T47D (cell line): ENCODE measurements at places on chromosomes 3 and 15.

DNA sequence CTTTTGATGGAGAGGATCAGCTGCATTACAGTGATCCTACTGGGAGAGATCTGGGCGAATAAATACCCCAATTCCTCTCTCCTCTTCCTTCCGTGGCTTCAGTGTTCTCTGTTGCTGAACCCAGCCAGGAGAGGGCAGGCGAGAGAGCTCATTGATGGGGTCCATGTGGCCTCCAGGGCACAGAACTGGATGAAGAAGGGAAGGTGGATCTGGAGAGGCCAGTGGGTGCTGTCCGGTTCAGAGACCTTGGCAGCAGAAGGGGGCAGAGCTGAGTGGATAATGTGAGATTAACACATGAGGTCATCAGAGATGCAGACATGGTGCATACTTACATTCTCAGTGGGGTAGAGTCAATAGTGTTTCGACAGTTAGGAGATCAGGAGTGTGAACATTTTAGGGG lies 193.6 kb downstream of the CLSTN2 start:
- no peak for DNase-seq

DNA sequence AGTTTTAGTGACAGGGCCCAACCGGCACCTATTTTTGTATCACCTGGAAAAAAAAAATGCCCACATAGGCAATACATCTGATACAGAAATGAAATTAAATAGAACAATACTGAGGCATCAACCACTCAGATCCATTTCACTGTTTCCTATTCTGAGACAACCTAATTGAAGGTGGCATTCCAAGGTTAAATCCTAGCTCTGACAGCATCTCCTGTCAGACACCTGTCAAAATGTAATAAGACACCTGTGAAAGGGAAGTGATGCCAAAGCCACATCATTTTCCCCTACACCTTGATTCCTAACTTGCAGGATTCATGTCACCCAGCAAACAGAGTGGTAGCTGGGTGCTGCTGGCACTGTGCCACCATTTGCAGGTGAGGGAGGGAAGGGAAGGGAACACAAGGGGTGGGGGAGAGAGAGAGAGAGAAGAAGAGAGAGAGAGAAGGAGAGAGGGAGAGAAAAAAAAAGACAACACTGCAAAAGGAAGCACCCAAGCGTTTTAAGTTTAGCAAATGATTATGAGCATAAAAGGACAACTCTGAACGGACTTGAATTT lies 1044.6 kb upstream of the CFAP20DC start:
- DNase-seq = no peak

DNA sequence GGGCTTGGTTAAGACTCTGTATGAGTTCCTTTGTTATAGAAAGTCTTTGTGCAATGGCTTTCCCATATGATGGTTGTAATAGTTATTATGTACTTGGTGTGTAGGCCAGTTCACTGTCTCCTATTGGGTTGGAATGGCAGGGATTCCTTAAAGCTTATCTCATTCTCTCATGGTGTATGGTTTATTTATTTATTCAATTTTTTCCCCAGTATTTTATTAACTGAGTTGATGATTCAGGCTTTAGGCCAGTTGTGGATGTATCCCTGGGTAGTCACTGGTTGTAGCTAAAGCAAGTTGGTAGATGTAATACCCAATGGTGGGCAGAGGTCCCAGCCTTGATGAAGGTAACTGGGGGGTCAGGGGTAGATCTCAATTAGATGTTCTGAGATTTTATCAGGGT lies 349.4 kb downstream of the DOCK3 start:
- no peak for DNase-seq

DNA sequence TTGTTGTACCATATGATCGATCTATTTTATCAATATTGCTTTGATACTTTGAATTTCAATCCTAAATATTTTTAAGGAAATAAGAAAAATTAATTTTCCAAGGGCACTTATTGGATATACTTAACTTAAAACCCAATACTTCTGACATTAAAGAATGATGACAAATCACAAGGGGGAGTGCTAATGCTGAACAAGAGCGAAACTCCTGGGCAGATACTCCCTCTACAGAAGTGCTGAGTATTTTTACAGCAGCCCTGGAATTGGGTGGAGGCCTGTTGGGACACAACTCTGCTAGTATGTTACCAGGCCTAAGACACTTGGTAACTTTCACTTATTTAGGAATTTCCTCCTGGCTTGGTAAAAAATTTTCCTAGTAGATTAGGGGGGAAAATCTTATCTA lies 46.2 kb downstream of the DENND6A start:
- DNase-seq = peak; percentile 9

DNA sequence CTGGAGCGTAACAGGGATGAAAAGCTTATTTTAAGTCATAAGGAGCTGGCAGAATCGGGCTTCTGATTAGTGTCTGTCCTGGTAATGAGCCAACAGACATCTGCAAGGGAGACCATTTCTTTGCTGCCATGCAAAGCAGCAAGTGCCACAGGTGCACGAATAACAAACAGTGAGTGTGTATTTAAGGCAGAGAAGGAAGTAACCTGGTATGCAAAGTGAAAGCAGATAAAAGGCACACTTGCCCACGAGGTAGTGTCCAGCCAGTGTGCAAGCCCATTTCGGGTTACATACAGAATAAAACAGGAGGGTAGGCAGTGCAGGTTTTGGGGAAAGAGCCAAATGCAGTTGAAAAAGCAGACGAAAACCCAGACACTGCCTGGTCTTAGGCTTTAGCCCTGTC lies 1153.7 kb downstream of the SI start:
- DNase-seq = no peak

GRCh38 chr3:124137216-124137615 lies 145.3 kb upstream of the ROPN1 start:
- no peak for DNase-seq

GRCh38 chr3:144894576-144894975 lies 923.0 kb downstream of the DIPK2A start:
- DNase-seq = no peak

GRCh38 chr15:35738370-35738769 lies 192.4 kb upstream of the DPH6 start:
- no peak for DNase-seq

- DNase-seq = no peak
Observed at GRCh38 chr3:118766306-118766669, 268.4 kb downstream of the IGSF11 start.

DNA sequence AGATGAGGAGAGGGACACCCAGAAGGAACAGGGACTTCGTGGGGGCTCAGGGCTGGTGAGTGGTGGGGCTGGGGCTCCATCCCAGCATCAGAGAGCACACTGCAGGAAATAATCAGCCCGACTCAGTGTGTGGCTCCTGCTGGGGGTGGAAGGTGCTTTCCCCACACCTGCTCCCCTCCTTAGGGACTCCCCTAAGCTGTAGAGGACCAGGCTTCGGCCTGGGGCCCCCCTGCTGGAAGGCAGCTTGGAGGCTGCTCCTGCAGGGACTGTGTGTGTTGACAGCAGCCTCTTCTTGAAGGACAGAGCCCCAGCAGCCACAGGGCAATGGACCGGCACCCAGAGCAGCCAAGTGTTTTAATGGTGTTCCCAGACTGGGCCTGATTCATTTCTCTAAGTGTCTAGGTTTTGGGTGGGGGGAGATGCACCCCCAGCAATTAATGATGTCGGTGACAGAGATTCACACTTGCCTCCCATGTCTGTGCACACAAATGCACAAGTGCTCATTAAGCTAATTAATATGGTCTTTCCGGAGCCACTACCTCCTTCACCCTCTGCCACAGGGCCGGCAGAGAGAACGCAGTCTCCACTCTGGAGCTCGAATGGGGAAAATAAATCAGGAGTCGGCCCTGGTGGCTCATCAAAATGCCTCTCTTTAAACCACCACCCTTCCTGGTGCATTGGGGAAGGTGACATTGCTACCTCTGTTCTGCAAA lies 16.9 kb upstream of the FGD5 start:
- DNase-seq = no peak

GRCh38 chr15:30958219-30958618 lies 33.2 kb downstream of the MTMR10 start:
- DNase-seq = no peak

GRCh38 chr3:112446343-112446742 lies 52.9 kb downstream of the BTLA start:
- DNase-seq = no peak

- no peak for DNase-seq
Observed at GRCh38 chr15:96160800-96161199, 169.7 kb upstream of the NR2F2 start.

- no peak for DNase-seq
Observed at GRCh38 chr3:13045904-13046568, 27.2 kb downstream of the IQSEC1 start.

DNA sequence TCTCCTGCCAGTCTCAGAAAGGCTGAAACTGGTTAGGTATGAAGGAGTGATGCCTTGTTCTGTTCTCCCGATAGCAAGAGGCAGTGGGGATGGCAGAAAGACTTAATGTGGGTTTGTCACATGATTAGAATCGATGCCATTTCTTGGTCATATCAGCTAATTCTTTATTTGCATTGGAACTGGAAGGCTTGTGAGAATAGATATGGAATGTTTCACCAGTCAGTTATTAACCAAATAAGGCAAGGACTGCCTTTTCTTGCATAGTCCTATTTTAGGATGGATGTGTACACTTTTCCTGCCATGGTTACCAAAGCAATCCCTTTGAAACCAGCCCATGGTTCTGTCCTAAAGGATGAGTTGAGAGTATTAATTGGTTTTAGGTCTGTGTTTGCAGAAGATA lies 33.7 kb downstream of the FILIP1L start:
- no peak for DNase-seq

GRCh38 chr15:41919954-41920538 lies 26.2 kb upstream of the SPTBN5 start:
- DNase-seq = peak; percentile 84

GRCh38 chr3:15329046-15330005 lies 3.1 kb downstream of the SH3BP5 start:
- no peak for DNase-seq

DNA sequence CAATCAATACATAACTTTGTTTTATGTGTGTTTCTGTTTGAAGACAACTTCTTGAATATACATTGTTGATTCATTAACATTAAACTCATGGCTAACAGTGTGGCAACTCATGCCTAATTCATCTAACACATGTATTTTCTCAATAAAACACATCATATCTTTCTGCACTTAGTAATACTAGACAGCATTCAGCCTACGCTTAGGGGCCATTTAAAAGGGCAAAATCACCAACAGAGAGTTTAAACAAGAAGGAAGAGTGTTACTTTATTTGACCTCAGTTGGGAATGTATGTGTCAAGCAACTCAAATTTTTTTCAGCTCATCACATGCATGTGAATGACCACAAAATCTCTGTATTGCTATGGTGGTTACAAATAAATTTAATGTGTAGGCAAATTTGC lies 128.8 kb upstream of the AADACL2 start:
- DNase-seq = no peak

DNA sequence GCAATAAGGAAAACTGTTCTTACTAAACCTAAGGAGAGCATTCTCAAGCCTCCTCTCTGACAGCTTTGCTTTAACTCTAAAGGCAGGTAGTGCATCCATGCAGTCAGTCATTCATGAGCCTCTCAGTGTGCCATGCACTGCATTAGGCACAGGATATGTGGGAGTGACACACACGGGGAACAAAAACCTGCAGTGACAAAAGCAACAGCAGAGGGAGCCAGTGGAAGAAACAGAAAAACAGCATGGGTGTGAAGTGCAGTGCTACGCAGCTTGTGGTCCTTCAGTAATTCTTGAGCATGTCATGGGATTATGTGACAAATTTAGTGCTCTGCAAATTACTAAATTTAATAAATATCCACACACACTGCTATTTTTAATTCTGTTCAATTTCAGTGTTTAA lies 230.7 kb downstream of the BBX start:
- no peak for DNase-seq

DNA sequence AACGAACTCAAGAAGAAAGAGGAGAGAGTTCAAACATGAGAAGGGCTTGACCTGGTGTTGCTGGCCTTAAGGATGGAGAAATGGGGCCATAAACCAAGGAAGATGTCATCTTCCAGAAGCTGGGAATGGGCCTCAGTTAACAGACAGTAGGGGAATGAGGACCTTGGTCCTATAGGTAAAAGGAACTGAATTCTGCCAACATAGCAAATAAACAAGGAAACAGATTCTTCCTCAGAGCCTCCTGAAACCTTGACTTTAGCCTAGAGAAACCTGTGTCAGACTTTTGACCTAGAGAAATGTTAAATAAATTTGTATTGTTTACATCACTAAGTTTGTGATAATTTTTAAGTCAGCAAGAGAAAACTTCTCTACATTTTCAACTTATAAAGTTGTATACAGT lies 336.8 kb downstream of the PLCL2 start:
- DNase-seq = no peak

- DNase-seq = no peak
Observed at GRCh38 chr15:42070976-42071350, 23.4 kb downstream of the PLA2G4D start.

GRCh38 chr3:152011812-152012735 lies 138.6 kb downstream of the SUCNR1 start:
- no peak for DNase-seq

GRCh38 chr3:89847955-89848354 lies 740.5 kb downstream of the EPHA3 start:
- DNase-seq = no peak

GRCh38 chr15:96774216-96774615 lies 443.7 kb downstream of the NR2F2 start:
- DNase-seq = no peak

- no peak for DNase-seq
Observed at GRCh38 chr15:70823196-70823595, 30.8 kb downstream of the LARP6 start.

DNA sequence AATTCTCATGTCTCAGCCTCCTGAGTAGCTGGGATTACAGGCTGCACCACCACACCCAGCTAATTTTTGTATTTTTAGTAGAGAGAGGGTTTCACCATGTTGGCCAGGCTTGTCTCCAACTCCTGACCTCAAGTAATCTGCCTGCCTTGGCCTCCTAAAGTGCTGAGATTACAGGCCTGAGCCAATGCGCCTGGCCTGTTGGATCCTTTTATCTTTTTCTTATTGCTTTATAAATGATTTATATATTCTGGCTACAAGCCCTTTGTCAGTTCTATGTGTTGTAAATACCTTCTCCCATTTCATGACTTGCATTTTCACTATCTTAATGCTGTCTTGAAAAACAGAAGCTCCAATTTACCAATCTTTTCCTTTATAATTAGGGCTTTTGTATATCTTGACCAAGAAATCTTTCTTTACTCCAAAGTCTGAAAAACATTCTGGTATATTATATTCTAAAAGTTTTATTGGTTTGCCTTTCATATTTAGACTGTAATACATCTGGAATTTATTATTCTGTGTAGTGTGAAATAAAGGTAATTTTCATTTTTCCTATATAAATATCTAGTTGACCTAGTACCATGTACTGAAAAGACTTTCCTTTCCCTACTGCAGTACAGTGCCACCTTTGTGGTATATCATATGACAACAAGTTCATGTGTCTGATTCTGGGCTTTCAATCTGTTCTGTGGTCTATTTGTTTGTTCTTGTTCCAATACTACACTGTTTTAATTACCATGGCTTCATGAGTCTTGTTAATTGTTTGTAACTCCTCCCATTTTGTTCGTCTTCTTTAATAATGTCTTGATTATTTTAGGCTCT lies 52.9 kb upstream of the RNU6-1 start:
- DNase-seq = no peak

- no peak for DNase-seq
Observed at GRCh38 chr3:44224131-44224530, 17.6 kb upstream of the TOPAZ1 start.

- DNase-seq = no peak
Observed at GRCh38 chr3:66997560-66998112, 471 bp upstream of the KBTBD8 start.

- no peak for DNase-seq
Observed at GRCh38 chr3:48711727-48712126, 5.3 kb downstream of the IP6K2 start.

GRCh38 chr3:37763309-37763708 lies 98.4 kb upstream of the CTDSPL start:
- DNase-seq = no peak

- DNase-seq = peak; percentile 52
Observed at GRCh38 chr3:107987036-107987939, 103.5 kb downstream of the CD47 start.
